Esophagus squamous epithelium (tissue), 5 donors: ENCODE measurements at places on chromosomes 1 and 21. TPM values are rescaled to one million over a fixed set of nuclear protein-coding genes. Genes with fewer than 3 reads are reported as not detected.

- H3K36me3 ChIP-seq = no peaks in the 10 kb centered on the region
- DNase-seq = no peak
- peaks cover 48% of the 10 kb centered on the region for H3K4me1 ChIP-seq
- no peak overlapping the region for H3K27ac ChIP-seq
Observed at GRCh38 chr1:41915786-41916571, 2.7 kb downstream of the HIVEP3 start.

The CDC20 gene
- total RNA-seq = 96.0 TPM

- H3K4me1 ChIP-seq = no peaks in the 10 kb centered on the region
- DNase-seq = no peak
- H3K4me3 ChIP-seq = no peak overlapping the region
- no peaks in the 10 kb centered on the region for H3K27me3 ChIP-seq
- no peak overlapping the region for H3K27ac ChIP-seq
- H3K36me3 ChIP-seq = no peaks in the 10 kb centered on the region
Observed at GRCh38 chr1:228751360-228752098, 16.2 kb downstream of the RHOU start.

The CLDN19 gene
- total RNA-seq = not detected

The RGS16 gene
- 1.4 TPM for total RNA-seq

The TAS1R1 gene
- not detected for total RNA-seq

- H3K36me3 ChIP-seq = no peaks in the 10 kb centered on the region
- H3K27ac ChIP-seq = no peak overlapping the region
- no peak for DNase-seq
- peaks cover 38% of the 10 kb centered on the region for H3K4me1 ChIP-seq
- no peak overlapping the region for H3K4me3 ChIP-seq
Observed at GRCh38 chr21:35024071-35024420, 25.1 kb downstream of the RUNX1 start.
